ENCODE measurements at places on chromosomes 11 and 22.

- DNase-seq, result no peak
Observed at GRCh38 chr22:38490475-38490874, 15.6 kb downstream of the DDX17 start.

DNA sequence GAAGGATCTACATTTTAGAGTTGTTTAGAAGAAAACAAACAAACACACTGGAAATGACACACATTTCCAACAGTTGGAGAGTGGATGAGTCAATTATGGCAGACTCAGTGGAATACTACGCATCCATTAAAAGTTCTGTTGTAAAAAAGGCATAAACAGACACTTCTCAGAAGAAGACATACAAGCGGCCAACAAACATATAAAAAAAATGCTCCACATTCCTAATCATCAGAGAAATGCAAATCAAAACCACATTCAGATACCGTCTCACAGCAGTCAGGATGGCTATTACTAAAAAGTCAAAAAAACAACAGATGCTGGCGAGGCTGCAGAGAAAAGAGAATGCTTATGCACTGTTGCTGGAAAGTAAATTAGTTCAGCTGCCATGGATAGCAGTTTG is 298.2 kb downstream of the DDX10 start:
- no peak for DNase-seq

- DNase-seq, result no peak
Observed at GRCh38 chr11:1570001-1570453, 2.0 kb downstream of the DUSP8 start.

DNA sequence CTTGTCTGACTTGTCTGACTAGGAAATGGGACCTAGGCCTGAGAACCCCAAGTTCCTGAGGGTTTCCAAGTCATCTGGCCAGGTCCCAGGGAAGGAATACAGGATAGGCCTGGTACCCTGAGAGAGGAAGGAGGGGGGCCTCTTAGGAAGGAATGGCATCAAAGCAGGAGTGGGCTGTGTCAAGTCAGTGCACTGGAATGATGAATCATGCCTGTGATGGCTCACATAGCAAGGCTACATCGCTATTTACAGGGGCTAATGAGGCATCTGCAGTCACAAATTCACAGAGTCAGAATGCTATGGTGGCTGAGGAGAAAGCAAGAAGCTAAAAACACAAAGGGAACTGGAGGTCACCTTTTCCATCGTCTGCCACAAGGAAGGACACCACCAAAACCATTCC is 247.3 kb downstream of the NXPE2 start:
- DNase-seq, result no peak

- DNase-seq, result no peak
Observed at GRCh38 chr11:27353593-27354358, 9.2 kb downstream of the CCDC34 start.

- DNase-seq, result no peak
Observed at GRCh38 chr22:46370584-46371291, 35.2 kb downstream of the TRMU start.

- no peak for DNase-seq
Observed at GRCh38 chr22:44389181-44389580, 76.4 kb upstream of the SHISAL1 start.

DNA sequence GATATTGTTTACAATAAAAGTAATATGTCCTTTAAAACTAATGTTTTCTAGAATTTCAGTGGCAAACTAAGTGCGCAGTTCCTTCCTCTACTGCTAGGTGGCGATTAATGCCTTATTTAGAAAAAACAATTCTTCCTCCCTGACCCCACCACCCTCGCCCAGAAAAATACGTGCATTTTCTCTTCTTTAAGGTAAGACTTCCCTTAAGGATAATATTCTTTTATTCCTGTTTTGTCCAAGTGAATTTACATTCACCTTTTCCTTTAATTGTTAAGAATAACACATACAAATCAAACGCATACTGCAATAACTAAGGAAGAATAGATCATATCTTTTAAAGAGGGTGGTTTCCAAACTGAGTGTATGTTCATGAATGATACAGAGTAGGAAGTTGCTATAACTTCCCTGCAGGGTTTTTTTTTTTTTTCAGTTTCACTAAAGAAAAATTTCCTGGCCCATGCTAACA is 17.0 kb upstream of the PSMA1 start:
- DNase-seq, result peak; percentile 48

DNA sequence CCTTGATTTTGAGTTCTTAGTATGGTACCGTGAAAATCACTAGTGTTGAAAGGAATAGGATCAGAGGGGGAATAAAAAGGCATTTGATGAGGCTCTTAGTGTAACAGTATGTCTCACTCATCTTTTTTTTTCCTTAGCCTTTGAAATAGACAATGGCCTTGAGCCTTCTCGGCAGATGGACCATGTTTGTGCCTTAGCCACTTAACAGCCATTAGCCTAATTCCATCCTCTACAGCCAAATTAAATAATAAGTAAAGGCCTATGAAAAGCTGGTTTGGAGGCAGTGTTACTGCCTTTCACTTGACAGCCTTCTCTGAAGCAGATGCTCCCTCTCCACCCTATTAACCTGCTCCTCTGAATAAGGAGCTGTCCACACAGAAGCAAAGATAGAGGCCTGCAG is 580.7 kb downstream of the NTM start:
- DNase-seq, result no peak

DNA sequence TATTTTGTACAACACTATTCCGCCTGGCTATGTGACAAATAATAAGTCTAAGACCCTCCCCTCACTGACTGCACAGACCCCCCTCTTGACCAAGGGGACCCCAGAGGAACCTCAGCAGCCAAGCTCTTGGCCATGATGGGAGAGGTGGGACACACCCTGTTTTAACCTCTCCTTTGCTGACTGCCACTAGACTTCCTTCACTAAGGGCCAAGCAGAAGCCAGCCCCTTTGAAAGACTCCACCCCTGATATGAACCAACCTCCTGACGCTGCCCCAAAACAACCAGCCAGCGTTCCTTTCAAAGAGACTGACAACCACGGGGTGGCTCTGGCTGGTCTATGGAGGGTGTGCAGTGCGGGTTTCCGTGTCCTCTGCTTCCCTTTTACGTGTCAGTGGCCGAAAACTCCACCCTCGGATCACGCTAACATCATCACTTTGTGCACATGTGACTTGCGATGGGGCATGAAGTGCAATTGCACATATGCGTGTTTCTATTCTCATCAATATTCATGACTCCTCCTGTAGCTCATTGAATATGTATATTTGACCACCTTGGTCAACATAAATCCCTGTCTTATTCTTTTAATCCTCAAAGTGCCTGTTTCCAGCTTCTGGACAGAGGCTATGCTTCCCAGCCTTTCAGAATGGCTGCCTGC is 643.9 kb downstream of the TBC1D22A start:
- DNase-seq, result no peak

DNA sequence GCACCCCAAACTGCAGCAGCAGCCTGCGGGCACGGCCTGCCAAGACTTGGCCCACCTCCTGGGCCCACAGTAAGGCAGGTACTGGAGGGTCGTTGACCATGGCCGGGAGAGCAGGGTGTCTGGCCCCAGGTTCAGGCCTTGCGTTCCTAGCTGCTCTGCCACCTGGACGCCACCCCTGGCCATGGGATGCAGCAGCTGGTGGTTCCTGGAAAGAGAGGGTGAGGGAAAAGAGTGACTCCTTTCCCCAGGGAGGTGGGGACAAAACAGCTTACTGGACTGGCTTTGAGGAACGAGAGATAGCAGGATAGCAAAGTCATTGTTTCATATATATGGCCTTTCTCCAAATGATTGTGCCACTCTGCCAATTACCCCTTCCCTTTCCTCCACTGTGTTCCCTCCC is 1.8 kb downstream of the BSCL2 start:
- DNase-seq, result no peak

DNA sequence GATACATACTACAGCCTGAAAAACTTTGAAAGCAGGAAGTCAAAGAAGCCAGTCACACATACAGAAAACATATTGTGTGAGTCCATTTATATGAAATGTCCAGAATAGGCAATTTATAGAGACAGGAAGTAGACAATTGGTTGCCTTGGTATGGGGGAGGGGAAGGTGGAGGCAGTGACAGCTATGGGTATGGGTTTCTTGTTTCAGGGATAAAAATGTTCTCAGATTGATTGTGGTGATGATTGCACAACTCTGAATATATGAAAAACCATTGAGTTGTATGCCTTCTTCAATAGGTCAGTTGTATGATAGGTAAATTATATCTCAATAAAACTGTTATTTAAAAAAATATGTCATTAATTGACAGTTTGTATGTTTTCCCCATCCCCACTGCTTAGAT is 137.6 kb downstream of the SNX19 start:
- DNase-seq, result no peak

DNA sequence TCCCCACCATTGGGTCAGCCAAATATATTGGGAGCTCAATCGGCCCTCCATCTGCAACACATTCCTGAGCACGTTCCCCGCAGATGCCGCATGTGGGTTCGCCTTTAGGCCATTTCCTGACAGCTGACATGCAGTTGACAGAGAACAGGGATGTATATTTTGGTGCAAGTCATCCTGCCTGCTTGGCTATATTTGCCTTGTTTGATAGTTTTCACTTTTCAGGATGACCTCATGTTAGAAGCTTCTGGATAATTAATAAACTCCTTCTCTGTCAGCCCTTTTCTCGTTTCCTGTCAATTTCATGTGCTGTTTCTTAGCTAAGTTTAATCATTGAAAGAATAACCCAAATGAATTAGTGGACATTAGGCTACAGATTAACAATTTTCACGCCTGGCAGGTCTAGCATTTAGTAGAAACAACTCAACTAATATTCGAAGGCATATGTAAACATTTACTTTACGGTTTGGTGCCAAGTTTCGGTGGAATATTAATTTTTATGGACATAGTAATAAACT is 105.8 kb upstream of the SLC5A12 start:
- DNase-seq, result no peak

GRCh38 chr11:120306519-120307242 is 18.4 kb upstream of the TLCD5 start:
- no peak for DNase-seq

DNA sequence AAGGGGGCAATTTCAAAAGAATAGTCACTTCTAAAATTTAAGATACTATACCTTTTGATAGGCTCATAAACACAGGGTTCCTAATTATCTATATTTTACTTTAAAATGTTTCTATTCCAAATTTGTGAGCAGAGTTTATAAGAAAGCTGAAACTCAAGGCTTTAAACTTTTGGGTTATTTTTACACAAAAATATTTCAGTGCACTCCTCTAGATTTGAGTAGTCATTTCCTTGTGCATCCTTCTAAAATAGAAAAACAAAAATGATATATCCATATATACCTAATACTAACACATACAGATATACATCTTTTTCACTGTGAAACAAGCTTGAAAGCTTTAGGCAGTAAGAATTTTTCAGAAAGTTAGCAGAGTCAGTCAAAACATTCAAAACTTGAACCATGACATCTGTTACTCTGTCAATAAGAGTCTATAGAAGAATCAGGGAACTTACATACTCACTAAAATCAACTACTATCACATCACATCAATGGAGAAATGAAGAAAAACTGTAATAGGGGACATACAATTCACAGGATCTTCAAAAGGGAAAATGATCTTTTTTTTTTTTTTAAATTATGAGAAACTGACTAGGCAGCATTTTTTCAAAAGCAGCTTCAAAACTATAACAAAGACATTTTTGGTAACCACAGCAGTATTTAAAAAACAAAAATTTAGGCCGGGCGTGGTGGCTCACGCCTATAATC is 5.1 kb downstream of the PHF21A start:
- no peak for DNase-seq

DNA sequence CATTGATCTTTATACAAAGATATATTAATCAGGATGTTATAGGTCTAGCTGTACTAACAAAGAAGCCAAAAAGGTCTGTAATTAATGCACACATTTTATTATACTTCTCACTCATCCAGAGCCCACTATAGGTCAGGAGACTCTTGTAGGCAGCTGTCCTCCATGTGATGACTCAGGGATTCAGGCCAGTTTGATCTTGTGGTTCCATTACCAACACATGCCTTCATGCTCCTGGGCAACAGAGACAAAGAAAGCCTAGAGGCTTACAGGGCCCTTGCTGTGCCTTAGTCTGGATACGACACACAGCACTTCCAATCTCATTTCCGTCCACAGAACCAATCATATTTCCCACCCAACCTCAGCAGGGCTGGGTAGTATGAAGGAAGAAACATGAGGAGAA is 150.3 kb upstream of the NCAM1 start:
- no peak for DNase-seq

DNA sequence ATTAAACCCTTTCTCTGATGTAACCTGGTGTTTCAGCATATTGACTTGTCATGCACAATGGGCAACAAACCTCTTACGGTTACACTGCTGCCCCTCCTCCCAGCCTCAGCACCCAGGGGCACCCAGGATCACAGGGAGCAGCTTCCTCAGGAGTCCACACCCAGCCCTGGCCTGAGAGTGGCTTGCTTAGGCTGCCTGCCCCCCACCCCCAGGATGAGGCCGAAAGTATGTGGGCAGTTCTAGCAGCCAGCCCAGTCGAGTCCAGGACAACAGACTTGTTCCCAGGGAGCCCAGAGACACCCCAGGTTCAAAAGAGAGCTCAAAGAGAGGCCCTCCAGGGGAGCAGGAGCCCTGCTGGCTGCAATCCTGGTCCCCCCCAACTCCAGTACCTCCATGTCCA is 108.1 kb upstream of the THY1 start:
- DNase-seq, result no peak

DNA sequence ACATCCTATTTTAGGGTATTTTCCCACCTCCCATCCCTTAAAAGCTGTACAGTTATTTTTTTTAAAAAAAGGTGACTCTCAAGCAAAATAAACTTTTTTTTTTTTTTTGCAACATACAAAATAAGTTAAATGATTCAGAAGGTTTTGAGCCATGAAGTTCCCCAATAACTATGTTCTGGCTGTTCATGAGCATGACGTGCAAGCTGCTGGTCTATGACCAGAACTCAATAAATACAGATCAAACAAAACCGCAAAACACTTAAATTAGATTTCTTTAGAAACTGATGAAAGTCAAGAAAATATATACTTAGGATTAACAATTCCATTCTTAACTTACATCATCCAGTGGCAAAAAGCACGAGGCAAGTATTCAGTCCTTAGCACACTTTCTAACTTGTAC is 24.1 kb upstream of the CLNS1A start:
- no peak for DNase-seq

- no peak for DNase-seq
Observed at GRCh38 chr11:61957021-61957770, 7.0 kb downstream of the BEST1 start.

DNA sequence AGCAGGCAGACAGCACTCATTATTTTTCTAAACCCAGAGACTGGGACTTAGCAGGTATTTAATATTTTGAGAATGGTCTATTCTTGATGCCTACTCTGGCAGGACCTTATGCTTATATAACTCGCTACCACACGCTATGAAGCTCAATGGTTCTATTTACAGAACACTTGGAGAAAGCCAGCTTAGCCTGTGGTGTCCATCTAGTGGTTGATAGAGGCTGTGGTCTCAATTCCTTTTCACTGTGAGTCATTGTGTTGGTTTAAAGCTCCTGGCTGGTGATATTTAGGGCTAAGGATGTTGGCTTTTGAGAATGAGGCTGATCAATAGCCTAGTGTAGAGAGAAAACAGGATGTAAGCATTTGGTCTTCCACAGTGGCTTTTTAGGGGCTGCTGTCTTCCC is 206.4 kb downstream of the DBX1 start:
- DNase-seq, result no peak

Data from activated CD4-positive, alpha-beta T cell treated with anti-CD3 and anti-CD28 coated beads, Interleukin-2, amount 50 U/mL, for 48 hours (primary cell).